ENCODE measurements at places on chromosomes 1 and 21.

- DNase-seq = no peak
Observed at GRCh38 chr21:28268685-28269084, 724.0 kb downstream of the LTN1 start.

DNA sequence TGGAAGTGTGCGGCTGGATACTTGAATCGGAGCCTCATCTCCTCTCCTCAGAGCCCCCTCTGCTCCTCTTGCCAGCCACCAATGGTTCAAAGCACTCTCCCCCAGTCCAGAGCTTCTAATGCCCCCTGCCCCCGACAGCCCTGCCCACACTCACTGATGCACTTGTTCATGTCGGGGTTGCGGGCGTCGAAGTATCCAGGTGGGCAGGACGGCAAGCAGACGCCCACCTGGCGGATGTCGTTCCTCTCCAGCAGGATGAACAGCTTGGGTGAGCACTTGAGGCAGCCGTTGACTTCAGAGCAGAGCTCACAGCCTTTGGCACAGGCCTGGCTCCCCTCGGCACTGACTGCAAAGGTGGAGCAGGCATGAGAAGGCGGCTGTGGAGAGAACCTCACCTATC lies 18.4 kb downstream of the RSPO1 start:
- DNase-seq = no peak

DNA sequence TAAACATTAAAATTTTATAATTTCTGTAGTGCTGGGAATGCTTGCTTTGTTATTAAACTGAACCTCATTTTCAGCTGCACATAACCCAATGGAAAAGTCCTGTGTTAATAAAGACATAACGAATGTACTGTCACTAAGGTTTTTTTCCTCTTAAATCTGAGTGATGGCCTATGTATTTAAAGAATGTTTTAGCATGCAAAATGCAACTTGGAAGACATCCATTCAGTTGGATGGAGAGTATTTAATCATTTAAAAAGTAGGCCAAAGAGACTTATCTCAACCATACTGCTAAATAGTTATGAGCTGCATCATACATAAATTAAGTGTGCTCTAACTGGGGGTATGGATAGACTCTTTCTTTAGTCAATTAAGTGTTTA lies 48.5 kb downstream of the RWDD3 start:
- no peak for DNase-seq

GRCh38 chr1:166258017-166258416 lies 91.2 kb upstream of the FAM78B start:
- DNase-seq = no peak

DNA sequence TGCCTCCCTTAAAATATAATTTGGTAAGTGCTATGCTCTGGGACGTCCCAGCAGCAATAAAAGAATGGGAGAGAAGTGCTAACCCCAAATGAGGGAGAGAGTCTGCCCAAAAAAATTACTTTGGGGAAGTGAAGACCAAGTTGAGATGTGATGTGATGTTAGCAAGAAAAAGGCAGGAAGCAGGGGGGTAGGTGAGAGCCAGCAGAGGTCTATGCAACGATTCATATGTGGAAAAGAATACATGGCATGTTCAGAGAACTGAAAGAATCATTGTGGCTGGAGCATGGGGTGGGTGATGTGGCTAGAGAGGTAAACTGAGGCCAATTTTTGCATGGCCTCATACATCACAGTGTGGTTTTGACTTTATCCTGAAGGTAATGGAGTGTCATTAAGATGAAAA lies 5.6 kb upstream of the CTPS1 start:
- no peak for DNase-seq

DNA sequence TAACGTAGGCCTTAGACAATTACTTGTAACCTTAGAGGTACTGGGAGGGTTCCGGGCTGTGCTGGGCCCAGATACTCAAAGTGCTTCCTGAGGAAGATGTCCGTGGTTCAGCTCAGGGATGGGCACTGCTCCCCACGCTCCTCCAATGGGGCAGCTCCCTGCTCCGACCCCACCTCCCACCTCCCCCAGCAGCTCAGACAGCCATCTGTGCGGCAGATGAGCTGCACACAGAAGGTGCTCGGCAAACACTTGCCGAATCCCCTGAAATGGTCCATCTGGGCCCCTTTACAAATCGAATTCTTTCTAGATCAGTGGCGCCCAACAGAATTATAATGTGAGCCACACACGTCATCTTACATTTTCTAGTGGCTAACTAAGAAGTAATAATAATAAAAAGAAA lies 242.4 kb upstream of the RAB4A start:
- DNase-seq = no peak

GRCh38 chr1:182003025-182003725 lies 58.3 kb downstream of the ZNF648 start:
- DNase-seq = no peak

DNA sequence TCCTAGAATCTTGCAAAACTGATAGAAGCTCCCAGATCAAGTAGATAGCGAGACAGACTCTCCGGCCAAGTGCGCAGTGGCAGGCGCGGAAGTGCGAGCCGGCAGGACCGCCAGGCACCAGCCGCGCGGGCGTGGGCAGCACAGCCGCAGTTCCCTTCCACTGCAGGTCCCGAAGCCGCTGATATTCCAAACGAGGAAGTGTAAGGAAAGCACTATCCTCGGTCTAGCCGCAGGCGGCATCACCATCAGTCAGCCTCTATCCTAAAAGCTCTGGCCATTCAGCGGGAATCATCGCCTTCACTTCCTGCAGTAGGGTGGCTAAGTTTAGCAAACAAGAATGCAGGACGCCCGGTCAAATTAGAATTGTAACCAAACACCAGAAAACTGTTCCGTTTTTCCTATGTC lies 710 bp downstream of the GLRX2 start:
- DNase-seq = peak; percentile 70

GRCh38 chr1:198472119-198472518 lies 68.4 kb downstream of the ATP6V1G3 start:
- DNase-seq = no peak

DNA sequence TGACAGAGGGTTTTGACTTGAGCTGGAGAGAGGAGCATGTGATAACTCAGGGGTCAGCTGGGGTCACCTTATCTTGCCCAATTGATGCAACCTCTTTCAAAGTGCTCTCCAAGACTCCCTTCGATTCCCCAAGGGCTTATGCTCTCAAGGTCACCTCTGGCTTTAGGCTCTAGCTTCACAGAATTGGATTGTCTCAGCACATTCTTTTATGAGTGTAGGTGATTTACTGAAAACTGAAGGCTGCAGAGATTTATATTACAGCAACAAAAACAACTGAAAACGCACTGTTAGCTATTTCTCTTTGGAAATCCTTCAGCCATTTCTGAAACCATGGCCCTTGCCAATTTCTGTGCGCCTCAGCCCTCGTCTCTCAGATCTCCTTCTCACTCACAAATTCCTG lies 34.5 kb upstream of the MAP1LC3C start:
- DNase-seq = no peak

DNA sequence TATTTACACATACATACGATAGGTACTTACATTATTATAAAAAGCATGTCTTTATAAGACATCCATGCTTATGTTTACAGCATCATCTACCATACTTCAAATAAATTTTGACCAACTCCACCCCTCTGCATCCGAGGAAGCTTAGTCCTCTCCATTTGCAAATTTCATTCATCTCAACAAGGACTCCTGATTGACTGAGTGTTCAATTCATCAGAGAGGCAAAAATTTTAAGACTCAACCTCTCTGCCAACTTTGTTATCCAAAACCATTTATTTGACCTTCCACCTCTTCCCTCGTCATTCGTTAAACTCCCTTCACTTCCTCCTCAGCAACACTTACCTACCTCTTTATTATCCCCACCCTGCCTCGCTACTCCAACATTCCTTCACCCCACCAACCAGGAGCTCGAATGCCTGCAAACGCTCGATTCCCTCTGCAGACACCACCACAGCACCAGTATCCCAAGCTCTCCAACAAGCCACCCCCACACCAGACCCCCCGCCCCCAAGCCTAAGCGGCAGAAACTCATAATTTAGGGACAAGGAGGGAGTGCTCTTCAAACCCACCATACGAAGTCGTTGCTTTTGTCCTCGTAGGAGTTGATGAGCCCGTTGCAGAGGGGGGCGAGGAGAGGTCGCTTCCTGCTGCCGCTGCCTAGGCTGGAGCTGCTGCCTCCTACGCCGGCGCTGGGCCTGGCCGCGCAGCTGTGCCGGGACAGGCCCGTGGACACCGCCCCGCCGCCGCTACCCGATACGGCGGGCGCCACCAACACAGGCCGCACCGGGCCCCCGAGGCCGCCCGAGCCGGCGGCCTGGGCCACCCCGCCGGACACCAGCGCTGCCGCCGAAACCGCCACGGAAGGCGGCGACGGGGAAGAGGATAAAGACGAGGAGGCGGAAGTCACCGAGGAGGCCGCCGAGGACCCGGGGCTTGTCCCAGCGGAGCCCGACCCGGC lies 803 bp downstream of the COP1 start:
- DNase-seq = no peak
